ENCODE measurements at places on chromosomes 3 and 15.
A peak's percentile ranks its signal among the peaks of the same experiment; 100 is the strongest.

GRCh38 chr3:184300378-184300720, 1.3 kb downstream of the PSMD2 start:
- DNase-seq, result no peak

DNA sequence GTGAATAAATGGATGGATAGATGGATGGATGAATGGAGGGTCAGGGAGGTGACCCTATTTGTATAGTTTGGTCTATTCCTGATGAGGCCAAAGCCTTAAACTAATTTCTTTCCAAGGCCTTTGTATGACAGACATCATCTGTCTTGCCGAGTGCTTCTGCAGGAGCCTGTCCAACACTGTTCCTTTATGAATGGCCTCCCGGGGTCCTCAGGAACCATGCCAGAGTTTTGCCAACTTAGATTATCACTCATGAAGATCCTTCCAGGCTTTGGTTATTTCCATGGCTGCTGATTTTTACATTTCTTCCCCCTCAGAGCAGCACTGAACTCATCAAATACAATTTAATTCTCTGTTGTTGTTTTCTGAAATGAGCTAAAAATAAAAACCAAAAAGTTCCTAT, 133.0 kb upstream of the SOX2 start:
- DNase-seq, result no peak

- DNase-seq, result no peak
Measured at GRCh38 chr15:74294010-74294409, 57.9 kb downstream of the CCDC33 start.

DNA sequence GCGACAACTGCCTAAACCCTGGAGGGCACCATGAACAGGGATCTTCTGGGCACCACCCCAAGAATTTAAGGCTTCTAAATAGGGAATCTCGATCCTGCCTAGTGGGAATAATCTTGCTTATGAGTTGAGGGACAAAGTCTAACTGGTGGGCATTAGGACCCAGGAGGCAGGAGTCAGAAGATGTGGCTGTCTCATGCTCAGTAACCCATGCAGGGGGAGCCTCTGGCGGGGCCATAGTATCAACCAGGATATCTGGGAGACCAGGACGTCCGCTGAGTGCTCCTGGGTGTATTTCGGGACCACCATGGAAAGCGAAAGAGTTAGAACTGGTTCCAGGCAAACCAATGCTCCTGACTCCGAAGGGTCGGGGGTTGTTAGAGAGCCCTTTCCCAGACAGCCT, 356.1 kb downstream of the OTOL1 start:
- no peak for DNase-seq

GRCh38 chr3:165111401-165111800, 33.1 kb upstream of the SI start:
- no peak for DNase-seq

- no peak for DNase-seq
Measured at GRCh38 chr15:67021455-67021854, 43.9 kb upstream of the SMAD3 start.

DNA sequence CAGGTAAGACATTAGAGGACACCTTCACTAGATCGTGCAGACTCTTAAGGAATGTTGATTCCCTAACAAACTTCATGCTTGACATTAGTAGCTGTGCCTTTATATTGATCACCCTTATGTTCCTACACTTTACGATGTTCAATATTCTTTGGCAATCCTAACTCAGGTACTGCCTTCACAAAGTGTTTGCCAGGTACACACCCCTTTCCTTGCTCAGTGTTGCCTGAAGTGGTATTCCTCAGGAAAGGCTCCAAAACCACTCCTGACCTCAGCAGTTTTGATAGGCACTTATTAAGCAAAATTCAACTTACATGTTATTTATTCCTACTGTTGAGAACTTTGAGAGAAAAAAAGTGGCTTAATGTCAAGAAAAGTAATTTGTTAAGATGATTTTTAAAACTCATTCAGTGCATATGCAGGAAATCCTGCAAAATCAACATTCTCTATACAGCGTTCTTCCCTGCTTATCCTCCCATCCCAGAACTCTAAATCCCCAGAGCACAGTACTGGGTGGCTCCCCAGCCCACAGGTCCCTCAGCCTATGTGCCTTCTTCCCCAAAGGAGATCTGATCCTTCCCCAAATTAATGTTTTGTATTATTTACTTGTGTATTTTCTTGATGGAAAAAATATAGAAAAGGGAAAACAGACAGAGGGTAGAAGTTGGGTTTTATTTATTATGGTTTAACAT, 260.7 kb downstream of the MECOM start:
- no peak for DNase-seq

DNA sequence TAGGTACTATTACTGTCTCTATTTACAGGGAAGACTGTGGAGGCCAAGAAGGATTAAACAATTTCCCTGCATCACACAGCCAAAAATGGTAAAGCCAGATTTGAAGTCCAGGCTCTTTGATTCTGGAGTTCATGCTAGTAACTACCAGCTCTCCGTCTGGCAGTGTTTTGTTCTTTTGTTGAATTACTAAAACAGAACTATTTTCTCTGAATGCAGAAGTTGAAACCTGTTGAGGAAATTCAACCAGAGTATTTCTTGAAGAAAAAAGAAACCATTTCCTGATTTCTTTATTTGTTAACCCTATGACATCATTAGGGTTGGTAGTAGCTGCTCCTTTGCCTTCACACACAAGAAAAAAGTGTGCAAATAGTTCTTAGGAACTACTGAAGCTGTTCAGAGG, 34.3 kb downstream of the CRTC3 start:
- no peak for DNase-seq

DNA sequence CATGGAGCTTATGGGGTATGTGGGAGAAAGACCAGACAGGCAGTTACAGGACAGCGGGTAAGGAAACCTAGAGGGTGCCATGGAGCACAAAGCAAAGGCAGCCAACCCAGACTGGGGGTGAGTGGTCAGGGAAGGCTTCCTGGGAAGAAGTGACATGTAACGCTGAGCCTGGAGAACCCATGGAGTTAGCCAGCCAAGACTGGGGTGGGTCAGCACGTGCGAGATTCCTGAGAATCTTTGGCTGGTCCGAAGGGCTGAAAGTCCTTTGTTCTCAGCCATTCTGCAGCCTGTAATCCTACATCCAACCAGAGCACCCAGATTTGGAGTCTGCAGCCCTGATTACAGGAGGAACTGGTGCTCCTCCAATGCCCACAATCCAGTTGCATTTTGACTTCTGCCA, 120.1 kb upstream of the WNT5A start:
- DNase-seq, result no peak

GRCh38 chr15:31346367-31347066, 19.9 kb downstream of the KLF13 start:
- no peak for DNase-seq

DNA sequence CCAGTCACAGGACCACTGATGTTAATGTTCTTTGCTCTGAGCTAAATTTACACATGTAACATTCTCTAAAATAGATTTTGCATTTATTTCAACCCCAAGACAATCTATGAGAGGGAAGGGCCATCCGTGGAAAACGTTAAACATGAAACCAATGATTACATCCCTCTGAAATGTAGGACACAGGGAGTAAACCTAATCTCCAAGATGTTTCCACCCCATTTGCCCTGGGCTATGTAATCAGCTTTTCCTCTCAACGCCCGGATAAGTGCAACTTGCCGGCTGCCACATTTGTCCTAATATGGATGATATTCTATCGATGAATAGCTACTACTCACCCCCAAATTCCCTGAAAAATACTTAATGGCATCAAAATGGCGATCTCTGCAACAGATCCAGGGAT, 6.4 kb upstream of the FMN1 start:
- no peak for DNase-seq

- DNase-seq, result no peak
Measured at GRCh38 chr3:79846148-79846933, 78.5 kb upstream of the ROBO1 start.

GRCh38 chr15:85624291-85624801, 170.4 kb downstream of the KLHL25 start:
- DNase-seq, result no peak

GRCh38 chr3:14410503-14411165, 8.2 kb downstream of the SLC6A6 start:
- peak; percentile 78 for DNase-seq

Data from keratinocyte (primary cell).